NCI-H345 (cell line): ENCODE measurements at places on chromosomes 16 and 17.

DNA sequence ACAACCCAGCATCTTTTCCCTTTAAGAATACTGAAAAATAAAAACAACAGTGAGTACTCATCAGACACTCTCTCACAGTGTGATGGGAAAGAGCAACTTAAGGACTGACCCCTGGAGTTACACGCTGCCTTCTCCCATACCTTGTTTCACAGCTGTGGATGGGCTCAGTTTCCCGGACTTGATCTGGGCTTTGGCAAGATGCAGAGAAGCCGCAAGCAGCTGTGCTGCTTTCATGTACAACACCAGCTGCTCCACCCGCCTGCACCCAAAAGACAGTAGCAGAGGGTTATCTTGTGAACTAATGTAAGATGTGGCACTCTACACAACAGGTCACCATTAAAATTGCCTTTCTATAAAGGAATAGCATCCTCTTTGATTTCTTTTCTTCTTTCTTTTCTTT, 32.7 kb upstream of the ALDH3A1 start:
- DNase-seq = no peak

- no peak for DNase-seq
These were observed 10.1 kb upstream of the SPNS1 start for GRCh38 chr16:28964496-28964895.

DNA sequence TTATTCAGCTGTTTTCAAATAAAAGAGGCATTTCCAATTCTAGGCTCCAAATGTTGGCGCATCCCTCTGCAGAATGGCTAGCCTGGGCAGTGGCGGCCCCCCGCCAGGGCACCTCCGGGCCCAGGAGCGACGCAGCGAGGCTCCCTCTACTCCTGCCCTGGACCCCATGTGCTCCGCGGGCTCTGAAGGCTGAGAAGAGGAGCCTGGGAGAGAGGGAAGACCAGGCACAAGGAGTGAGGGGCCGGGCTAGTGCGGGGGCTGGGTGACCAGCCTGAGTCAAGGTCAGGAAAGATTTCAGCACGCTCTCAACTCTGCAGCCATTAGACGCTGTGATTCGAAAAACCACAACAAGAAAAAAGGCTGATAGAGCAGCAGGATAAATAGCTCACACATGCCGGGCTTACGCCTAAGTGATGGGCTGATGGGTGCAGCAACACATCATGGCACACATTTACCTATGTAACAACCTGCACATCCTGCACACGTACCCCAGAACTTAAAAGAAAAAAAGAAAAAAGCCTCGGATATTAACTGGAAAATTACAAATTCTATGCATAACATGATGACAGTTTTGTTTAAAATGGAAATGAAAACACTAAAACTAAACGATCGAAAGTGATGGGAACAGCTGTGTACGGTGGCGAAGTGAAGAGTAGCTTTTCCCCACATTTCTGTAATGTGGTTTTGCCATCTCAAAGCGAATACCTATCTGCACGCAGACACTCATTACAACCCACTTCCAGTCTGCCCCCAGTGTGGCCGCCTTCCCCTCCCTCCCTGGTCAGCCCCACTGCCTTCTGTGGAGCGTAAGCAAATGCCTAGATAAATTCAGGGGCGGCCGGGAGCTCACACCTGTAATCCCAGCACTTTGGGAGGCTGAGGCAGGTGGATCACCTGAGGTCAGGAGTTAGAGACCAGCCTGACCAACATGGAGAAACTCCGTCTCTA, 44.4 kb downstream of the MAP1LC3B start:
- DNase-seq = no peak

DNA sequence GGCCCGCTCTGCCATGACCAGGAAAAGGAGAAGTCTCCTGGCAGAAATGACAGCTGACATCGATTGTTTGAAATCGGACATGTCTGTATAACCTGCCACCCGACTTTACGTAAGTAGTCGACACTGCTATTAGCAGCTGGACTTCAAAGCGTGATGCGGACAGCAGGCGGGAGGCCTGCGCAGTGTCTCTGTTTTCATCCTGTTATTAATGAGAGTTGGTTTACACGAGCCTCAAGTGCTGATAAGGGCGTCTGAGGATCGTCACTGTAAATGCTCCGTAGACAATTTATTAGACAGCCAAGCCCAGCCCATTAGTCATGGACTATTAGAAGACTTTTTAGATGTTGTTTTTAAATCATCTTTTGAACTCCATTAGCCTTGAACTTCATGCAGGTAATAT, 328.3 kb downstream of the FOXL1 start:
- no peak for DNase-seq

DNA sequence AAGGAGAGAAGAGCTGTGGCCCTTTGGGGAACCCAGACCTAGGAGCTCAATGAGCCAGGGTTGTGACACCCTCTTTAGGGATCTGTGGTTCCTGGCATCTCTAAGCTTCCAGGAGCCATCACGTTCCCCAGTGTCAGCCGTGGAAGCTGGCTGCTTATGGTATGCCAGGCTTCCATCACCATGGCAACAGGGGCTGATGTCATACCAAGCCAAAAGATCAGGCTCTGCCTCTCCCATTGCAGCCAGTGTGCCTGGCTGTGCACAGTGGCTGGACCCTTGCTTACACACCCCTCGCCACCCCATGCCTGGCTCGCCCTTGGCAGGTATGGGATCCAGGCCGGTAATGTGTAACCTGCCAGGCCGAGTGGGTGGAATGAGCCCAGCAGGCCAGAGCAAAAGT, 91.1 kb downstream of the SSH2 start:
- no peak for DNase-seq

- no peak for DNase-seq
These were observed 61.5 kb downstream of the USP22 start for GRCh38 chr17:20981046-20981920.

DNA sequence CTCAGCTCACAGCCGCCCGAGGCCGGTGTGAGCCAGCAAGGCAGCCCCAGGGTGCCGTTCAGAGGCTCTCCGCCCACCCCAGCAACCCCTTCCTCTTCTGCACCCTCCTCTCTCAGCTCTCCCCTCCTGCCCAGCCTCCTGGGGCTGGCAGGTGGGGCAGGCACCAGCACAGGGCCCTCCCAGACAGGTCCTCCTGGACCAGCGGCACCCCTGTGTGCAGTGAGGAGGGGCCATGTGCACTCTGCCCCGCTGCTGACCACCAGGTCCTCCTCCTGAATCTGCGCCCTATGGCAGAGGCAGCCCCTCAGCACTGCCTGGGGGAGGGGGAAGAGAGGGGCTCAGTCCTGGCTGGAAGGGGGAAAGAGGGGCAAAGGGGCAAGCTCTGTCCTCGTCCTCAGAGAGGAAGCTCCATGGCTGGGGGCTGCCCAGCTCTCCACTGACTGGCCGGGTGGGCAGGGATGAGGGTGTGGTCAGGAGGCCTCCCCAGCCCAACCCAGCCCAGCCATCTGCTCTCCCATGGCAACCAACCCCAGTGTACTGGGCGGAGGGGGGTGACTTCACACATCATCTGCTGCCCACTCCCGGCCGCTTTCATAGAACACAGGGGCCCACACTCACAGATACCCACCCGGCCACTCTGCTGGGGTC, 5.4 kb upstream of the BCAR1 start:
- peak; percentile 18 for DNase-seq

DNA sequence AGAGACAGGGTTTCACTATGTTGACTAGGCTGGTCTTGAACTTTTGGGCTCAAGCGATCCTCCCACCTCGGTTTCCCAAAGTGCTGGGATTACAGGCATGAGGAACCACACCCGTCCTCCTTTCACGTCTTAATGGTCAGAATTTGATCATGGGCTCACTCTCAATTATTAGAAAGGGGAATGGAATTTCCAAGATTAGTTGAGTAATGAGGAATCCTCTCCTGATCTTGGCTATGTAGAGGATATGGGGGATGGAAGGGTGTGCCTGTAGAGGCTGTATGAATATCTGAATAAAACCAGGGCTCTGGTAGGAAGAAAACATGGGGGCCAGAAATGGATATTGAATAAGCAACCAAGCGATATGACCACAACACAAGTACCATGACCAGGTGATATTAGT, 25.9 kb upstream of the SMURF2 start:
- no peak for DNase-seq

DNA sequence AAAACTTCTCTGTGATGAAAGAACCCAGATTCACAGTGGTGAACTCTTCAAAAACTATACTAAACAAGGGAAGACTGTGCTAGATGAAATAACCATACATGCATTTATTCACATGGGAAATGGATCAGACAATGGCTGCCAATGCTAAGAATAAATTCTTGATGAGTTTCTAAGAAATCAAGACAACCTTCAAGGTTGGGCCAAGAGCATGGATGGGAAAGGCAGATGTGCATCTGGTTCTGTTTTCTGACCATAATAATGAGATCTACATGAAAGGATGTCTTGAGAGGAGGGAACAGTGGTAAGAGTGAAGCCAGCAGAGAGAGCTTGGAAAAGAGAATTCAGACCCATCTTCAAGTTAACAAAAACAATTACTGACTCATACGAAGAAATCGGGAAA, 31.4 kb downstream of the ANKRD11 start:
- DNase-seq = no peak

DNA sequence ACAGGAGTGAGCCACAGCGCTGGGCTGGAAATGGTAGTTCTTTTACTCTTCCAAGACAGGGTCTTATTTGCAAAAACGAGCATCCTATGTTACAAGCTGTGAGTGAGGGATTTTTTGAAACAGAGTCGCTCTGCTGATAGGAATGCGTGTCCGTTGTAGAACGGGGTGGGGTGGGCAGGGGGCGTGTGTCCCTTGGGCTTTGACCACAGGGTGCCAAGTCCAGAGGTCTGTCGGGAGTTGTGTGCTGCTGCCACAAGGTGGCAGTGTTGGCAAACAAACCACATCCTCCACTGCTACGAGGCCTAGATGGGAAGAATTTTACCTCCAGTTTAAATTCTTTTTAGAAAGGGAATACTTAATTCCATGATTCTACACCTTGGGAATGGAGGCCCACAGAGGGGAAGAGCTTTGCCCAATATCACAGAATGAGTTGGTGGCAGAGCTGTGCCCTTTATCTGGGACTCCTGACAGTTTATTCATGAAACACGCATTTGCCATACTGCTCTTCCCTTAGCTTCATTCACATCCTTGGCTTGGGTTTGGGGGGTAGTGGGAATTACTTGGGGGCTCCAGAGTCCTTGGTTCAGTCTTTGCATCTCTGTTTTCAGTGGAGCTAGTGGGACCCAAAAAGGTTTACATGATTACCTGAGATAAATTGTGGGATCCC, 30.6 kb upstream of the ETV4 start:
- peak; percentile 73 for DNase-seq

DNA sequence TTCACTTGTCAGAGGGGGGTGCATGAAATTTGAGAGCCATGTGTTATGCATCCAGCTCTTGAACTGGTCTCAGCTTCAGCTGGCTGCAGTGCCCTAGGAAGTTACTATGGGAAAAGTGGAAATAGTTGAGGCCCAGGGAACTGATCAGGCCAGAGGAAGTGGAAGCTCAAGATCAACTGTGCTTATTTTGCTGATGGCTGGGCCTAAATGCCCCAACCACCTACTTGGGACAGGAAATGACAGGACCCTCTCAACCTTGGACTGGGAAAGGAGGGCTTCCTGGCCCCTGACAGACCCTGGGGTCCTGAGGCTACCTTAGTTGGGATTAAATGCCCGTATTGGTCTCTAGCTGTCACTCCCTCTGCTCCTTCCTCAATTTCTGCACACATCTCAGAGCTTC, 1.2 kb upstream of the TAOK2 start:
- no peak for DNase-seq

GRCh38 chr17:6496116-6496481, 51.8 kb downstream of the PIMREG start:
- no peak for DNase-seq

DNA sequence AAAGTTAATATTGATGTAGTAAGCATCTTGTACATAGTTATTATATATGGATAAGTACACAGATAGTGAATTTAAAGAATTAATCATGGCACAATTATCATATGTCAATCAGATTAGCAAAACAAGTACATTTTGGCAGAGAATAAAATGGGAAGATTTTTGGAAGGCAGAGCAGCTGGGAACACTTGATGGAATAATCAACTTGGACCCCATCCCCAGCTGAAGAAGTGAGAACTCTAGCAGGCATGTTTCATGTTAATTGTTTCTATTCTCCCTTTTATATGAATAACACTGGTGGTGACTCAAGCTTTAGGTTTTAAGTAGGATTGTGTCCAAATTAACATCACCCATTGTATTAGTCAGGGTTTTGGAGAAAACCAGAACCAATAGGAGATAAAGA, 198.7 kb downstream of the KCNJ2 start:
- no peak for DNase-seq

GRCh38 chr16:72921106-72921505, 126.8 kb downstream of the ZFHX3 start:
- DNase-seq = no peak

- DNase-seq = no peak
These were observed 126.5 kb upstream of the CORO6 start for GRCh38 chr17:29749045-29749825.

DNA sequence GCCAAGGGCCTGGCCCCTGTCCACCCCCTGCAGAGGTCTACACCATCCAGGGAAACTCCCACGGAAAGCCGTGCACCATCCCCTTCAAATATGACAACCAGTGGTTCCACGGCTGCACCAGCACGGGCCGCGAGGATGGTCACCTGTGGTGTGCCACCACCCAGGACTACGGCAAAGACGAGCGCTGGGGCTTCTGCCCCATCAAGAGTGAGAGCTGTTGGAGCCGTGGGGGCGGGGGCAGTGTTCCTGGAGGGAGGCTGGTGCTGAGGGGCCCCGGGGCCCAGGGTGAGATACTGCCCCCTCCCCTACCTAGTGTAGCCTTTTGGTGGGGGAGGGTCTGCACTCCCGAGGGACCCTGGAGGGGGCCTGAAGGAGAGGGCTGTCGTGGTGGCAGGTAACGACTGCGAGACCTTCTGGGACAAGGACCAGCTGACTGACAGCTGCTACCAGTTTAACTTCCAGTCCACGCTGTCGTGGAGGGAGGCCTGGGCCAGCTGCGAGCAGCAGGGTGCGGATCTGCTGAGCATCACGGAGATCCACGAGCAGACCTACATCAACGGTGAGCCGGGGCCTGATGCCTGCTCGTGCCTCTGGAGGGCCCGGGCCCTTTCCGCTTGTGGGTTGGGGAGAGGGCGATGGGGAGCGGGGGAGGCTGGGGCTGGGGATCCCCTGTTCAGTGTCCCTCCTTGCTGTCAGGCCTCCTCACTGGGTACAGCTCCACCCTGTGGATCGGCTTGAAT, 38.8 kb downstream of the MRC2 start:
- no peak for DNase-seq

- no peak for DNase-seq
These were observed 750 bp upstream of the ALDOC start for GRCh38 chr17:28577466-28577824.

- DNase-seq = peak; percentile 83
These were observed 11.1 kb downstream of the TNS4 start for GRCh38 chr17:40490289-40490853.
